Karpas-422 (cell line): ENCODE measurements at places on chromosomes 2 and 18. TPM values are rescaled to one million over a fixed set of nuclear protein-coding genes. Genes with fewer than 3 reads are reported as not detected.
A peak's percentile ranks its signal among the peaks of the same experiment; 100 is the strongest.

DNA sequence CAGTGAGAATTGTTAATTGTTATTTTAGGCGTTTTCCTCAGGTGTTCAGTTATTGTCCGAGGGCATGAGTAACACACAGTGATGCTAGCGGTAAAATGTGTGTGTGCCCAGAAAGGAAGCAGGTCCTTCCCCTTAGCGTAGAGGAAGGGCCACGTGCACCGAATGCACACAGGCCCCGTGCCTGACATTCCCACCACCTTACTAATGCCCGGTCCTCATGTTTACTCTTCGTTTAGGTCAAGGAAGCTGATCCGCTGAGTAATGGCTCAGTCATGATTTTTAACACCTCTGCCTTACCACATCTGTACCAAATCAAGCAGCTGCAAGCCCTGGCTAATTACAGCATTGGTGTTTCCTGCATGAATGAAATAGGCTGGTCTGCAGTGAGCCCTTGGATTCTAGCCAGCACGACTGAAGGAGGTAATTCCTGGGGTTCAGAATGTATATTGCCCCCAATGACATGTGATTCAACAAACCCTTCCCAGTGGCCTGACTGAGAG is 76.7 kb downstream of the MERTK start:
- DNase-seq: no peak

GRCh38 chr18:8988260-8988871 is 114.1 kb upstream of the NDUFV2 start:
- DNase-seq: peak; percentile 84

DNA sequence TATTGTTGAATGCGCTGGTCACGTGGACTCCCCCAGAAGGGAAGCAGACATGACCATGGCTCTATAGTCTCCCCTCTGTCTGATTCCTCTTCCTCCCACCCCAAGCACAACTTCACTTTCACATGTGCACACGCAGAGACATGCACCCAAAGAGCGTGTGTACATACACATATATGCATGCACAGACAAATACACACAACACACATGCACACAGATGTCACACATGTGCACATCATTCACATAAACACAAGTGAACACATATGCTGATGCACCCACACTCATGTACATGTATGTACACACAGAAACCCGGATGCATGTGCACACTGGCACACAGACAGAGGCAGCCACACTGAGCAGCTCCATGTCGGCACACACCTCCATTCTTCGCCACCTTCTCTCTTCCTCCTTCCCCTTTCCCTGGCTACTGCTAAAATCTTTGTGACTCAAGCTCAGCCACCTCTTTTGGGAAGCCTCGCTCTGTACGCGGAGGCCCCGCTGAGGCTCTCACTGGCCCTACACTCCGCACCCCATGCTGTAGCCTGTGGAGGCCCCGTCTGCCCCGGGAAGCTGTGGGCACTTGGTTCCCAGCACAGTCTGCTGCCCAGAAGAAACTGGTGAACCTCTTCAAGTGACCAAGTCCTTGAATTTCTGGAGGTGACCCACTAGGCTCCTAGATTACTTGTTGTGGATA is 101.6 kb upstream of the TEX51 start:
- no peak for DNase-seq

- no peak for DNase-seq
Measured at GRCh38 chr2:21427606-21428005, 303.8 kb downstream of the TDRD15 start.

GRCh38 chr2:165469417-165469816 is at the start of gene CSRNP3:
Gene CSRNP3 (plus strand): TSS chr2:165469698. CDS start chr2:165595066, 125,368 bp downstream.
- DNase-seq: no peak

GRCh38 chr2:117718048-117718447 is 96.4 kb upstream of the DDX18 start:
- no peak for DNase-seq

DNA sequence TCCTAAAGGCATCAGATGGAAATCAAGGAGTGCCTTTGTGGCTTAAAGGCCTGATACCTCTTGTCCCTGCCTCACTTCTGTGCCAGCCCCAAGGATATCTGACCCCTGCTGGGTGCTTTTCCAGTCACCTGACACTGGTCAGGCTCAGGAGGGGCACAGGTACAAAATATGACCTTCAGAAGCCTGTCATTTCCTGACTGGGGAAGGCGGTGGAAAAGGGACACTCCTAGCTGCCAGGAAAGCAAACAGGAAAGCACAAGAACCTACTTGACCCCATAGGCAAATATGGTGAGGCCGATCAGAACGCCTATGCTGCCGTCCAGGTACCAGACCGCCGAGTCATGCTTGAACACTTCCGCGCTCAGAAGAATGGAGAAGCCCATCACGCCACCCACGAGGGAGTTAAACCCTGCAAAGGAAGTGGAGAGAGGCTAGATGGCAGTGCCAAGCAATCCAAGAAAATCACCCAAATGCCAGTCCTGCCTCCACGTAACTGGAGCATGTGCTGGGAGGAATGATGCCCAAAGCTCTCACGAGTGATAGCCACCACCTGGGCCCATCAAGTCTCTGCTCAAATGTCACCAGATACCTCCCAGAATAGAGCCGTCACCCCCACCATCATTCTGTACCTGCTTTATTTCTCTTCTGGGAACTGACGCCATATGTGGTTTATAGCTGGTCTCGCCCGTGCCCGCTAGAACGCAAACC is 204.0 kb downstream of the MGAT5 start:
- no peak for DNase-seq

DNA sequence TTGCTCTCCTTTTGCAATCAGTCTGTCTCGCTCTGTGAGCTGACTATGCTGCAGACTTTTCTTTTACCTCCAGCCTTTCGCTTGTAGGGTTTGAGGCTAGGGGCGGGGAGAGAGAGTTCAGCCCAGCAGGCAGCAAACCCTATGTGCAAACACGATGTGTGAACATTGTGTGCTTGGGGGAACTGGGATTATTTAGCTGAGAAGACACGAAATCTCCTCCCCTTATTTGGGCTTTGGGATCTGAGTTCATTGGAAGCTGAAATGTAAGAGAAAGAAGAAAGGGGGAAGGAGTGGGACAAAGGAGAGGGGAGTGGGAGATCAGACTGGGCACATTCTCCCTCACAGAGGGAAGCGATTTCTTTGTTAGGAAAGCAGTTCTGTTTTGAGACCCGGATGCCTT is 189.6 kb upstream of the TNP1 start:
- DNase-seq: no peak

GRCh38 chr18:939166-939565 is 34.5 kb downstream of the ADCYAP1 start:
- DNase-seq: no peak

DNA sequence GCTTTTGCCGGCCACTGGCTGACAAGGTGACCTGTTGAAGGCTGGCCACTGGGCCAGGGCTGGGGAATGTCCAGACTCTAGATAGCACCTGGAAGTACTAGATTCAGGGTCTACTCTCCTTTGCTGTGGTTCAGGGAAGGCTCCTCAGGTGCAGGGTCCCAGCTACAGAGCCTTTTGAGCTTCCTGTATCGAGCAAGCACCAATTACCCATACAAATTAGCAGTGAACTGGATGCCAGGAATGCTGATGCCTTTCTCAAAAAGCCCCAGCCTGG is 213.4 kb downstream of the CYP26B1 start:
- DNase-seq: no peak

RTP5 gene
- not detected in 2 replicates for total RNA-seq
